Activated CD4-positive, alpha-beta T cell treated with anti-CD3 and anti-CD28 coated beads for 36 hours (primary cell): ENCODE measurements at places on chromosomes 16 and 17. TPM values are rescaled to one million over a fixed set of nuclear protein-coding genes. Genes with fewer than 3 reads are reported as not detected.

The PERCC1 gene
- not detected for total RNA-seq

The CA5A gene
- not detected for total RNA-seq

The ZNF597 gene
- 2.4 TPM for total RNA-seq

The KCNAB3 gene
- 8.3 TPM for total RNA-seq

The SCN4A gene
- total RNA-seq: 0.50 TPM

The PMM2 gene
- 38.3 TPM for total RNA-seq

The HOXB9 gene
- 1.9 TPM for total RNA-seq

DNA sequence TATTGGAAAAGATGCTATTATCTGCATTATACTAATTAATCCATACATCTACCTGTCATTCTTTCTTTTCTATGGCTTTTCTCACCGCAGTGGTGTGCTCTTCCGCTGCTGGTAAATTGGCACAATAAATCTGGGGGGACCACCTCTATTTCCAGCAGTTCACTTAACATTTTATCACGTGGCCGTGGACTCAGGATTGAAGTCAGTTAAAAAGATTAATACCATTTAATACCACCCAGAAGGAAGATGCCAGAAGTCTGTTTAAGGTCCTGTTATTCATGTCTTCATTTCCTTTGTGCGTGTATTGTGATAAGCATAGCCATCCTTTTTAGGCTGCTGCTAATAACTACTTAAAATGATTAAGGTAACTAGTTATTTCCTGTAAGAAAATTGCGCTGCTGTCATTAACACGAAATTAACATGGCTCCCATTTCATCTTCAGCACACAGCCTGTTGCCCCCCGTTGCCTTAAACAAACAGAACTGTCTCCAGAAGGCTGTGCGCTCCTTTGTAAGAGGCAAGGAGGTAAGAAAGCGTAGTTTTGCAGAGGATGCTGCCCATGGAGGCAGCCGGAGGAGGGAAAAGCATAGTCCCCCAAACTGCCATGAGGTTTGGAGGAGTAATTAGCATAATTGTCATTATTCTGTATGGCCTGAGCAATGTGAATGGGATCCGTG is 414.4 kb downstream of the UTP18 start:
- no peaks in the 10 kb centered on the region for H3K4me1 ChIP-seq
- H3K27me3 ChIP-seq: peaks cover 11% of the 10 kb centered on the region
- no peak overlapping the region for H3K27ac ChIP-seq
- H3K36me3 ChIP-seq: no peaks in the 10 kb centered on the region
- no peak for DNase-seq

- no peaks in the 10 kb centered on the region for H3K36me3 ChIP-seq
- no peak overlapping the region for H3K27ac ChIP-seq
- H3K4me1 ChIP-seq: no peaks in the 10 kb centered on the region
- H3K4me3 ChIP-seq: no peak overlapping the region
Observed at GRCh38 chr17:34895383-34895782, 65.9 kb downstream of the CCT6B start.

- no peaks in the 10 kb centered on the region for H3K36me3 ChIP-seq
- no peak overlapping the region for H3K4me3 ChIP-seq
- H3K27me3 ChIP-seq: peaks cover 5% of the 10 kb centered on the region
- DNase-seq: no peak
- no peaks in the 10 kb centered on the region for H3K4me1 ChIP-seq
Observed at GRCh38 chr17:8776881-8777280, 18.5 kb upstream of the SPDYE4 start.

- H3K36me3 ChIP-seq: peaks cover 14% of the 10 kb centered on the region
- no peak overlapping the region for H3K4me3 ChIP-seq
- no peak overlapping the region for H3K27ac ChIP-seq
- no peaks in the 10 kb centered on the region for H3K27me3 ChIP-seq
- DNase-seq: no peak
Observed at GRCh38 chr16:4679156-4679849, 14.1 kb upstream of the NUDT16L1 start.

- no peak for DNase-seq
- no peak overlapping the region for H3K4me3 ChIP-seq
- no peaks in the 10 kb centered on the region for H3K27me3 ChIP-seq
- H3K27ac ChIP-seq: no peak overlapping the region
Observed at GRCh38 chr16:73177729-73178295, 129.9 kb upstream of the ZFHX3 start.

- H3K36me3 ChIP-seq: peaks cover 77% of the 10 kb centered on the region
- H3K4me1 ChIP-seq: peaks cover 3% of the 10 kb centered on the region
- H3K27me3 ChIP-seq: no peaks in the 10 kb centered on the region
- no peak overlapping the region for H3K4me3 ChIP-seq
- no peak for DNase-seq
Observed at GRCh38 chr17:21017861-21018260, 24.9 kb downstream of the USP22 start.

GRCh38 chr17:15078570-15078969 is 186.6 kb downstream of the PMP22 start:
- DNase-seq: no peak
- H3K27me3 ChIP-seq: peaks cover 5% of the 10 kb centered on the region
- H3K4me3 ChIP-seq: no peak overlapping the region
- no peak overlapping the region for H3K27ac ChIP-seq

- H3K4me3 ChIP-seq: peak overlapping the region; percentile 1
- H3K4me1 ChIP-seq: peaks cover 40% of the 10 kb centered on the region
- DNase-seq: peak; percentile 94
- no peaks in the 10 kb centered on the region for H3K36me3 ChIP-seq
Observed at GRCh38 chr16:67311607-67312488, 14.7 kb downstream of the KCTD19 start.

DNA sequence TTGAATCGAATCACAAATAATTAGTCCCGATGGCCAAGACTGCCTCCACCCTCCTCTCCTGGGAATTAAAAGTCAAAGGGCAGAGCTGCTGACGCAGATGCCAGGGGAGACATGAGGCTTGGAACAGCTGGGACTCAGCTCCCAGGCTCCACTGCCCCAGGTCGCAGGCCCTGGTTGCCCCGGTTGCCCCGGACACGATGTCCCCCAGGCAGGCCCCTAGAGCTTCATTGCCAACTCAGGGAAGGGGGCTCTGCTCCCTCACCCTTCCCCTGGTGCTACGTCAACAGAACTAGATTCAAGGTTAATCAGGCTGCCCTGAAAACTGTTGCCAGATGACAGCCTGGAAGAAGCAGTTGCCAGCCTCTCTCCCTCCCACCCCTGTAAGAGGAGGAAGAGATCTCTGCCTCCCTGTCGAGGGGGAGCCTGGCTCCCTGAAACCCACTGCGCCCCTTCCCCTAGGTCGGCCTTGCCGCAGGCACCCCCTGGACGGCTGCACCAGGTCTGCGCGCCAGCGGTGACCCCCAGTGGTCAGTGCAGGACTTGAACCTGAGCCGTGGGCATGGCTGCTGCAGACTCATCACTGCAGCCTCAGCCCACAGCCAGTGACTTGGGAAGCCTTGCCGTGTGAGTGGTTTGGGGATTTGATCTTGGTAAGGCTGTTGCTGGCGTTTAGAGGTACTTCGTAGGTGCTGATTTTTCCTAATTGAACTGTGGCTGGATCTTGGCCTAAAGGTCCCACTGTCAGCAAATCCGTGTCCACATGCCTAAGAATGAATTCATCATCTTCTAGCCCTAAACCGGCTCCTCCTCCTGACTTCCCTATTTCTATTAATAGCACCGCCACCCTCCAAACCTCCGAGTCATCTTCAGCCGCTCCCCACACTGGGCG is 84.1 kb upstream of the TOB1 start:
- peaks cover 16% of the 10 kb centered on the region for H3K4me1 ChIP-seq
- no peaks in the 10 kb centered on the region for H3K27me3 ChIP-seq
- no peak overlapping the region for H3K27ac ChIP-seq
- H3K36me3 ChIP-seq: no peaks in the 10 kb centered on the region

- H3K36me3 ChIP-seq: peaks cover 52% of the 10 kb centered on the region
- peak overlapping the region; percentile 67 for H3K27ac ChIP-seq
- peaks cover 60% of the 10 kb centered on the region for H3K4me1 ChIP-seq
- H3K4me3 ChIP-seq: peak overlapping the region; percentile 94
Observed at GRCh38 chr17:78132084-78132676, 1.6 kb downstream of the TMC8 start.

DNA sequence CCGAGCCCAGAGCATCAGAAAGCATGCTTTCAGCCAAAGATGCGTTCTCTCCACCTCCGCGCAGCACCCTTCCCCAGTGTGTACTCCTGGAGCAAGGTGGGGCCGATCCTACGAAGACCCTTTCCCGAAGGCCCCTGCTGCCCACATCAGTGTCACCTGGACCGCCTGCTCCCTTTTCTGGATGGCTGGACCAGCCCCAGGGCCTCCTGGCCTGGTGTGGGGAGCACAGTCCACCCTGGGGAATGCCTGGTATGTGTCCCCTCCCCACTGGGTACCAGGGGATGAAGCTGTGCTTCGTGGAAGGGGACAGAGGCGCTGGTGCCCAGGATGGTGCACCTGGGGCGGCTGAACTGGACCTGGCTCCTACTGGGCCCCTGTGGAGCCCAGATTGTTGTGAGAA is 173.8 kb downstream of the SEC14L1 start:
- no peak for DNase-seq
- no peaks in the 10 kb centered on the region for H3K27me3 ChIP-seq
- no peaks in the 10 kb centered on the region for H3K36me3 ChIP-seq
- H3K27ac ChIP-seq: no peak overlapping the region
- no peak overlapping the region for H3K4me3 ChIP-seq

GRCh38 chr17:692116-692515 is 22.5 kb downstream of the VPS53 start:
- no peak overlapping the region for H3K27ac ChIP-seq
- H3K4me3 ChIP-seq: no peak overlapping the region
- DNase-seq: no peak
- H3K27me3 ChIP-seq: no peaks in the 10 kb centered on the region
- H3K4me1 ChIP-seq: no peaks in the 10 kb centered on the region

DNA sequence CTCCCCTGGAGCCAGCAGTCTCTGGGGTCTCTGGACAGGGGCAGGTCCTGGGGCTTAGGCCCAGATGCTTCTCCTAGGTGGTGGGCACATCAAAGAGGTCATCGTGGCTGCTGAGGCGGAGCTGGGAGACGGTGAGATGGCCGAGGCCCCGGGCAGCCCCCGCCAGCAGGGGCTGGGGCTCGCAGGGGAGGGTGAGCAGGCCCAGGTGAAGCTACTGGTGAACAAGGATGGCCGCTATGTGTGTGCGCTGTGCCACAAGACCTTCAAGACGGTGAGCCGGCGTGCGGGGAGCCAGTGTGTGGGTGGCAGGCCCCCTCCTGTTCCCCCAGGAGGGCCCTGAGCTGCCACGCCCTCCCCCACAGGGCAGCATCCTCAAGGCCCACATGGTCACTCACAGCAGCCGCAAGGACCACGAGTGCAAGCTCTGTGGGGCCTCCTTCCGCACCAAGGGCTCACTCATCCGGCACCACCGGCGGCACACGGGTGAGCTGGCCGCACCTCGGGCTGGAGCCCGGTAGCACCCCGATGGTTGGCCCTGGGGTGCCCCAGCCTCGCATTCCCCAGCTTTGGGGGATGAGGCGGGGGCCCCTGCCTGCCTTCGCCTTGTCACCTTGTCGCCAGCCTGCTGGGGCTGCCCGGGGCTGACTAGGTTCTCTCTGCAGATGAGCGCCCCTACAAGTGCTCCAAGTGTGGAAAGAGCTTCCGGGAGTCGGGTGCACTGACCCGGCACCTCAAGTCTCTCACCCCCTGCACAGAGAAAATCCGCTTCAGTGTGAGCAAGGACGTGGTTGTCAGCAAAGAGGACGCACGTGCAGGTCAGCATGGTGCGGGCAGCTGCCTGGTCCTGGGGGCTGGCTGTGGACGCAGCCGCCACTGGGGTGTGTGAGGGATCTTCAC is 3.9 kb upstream of the DNASE1L2 start:
- H3K36me3 ChIP-seq: peaks cover 23% of the 10 kb centered on the region
- H3K4me3 ChIP-seq: no peak overlapping the region
- H3K27me3 ChIP-seq: peaks cover 2% of the 10 kb centered on the region
- H3K4me1 ChIP-seq: peaks cover 2% of the 10 kb centered on the region
- no peak for DNase-seq

DNA sequence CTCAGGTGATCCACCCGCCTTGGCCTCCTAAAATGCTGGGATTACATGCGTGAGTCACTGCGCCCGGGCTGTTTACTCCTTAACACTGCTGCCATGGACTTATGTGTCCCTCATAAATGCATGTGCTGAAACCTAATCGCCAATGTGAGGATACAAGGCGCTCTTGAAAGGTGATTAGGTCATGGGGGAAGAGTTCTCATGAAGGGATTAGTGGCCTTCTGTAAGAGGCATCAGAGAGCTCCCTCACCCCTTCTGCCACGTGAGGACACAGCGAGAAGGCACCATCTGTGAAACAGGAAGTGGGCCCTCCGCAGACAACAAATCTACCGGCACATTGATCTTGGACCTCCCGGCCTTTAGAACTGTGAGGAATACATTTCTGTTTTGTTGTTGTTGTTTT is 19.1 kb downstream of the ITPRIPL2 start:
- peaks cover 6% of the 10 kb centered on the region for H3K27me3 ChIP-seq
- no peak for DNase-seq
- no peaks in the 10 kb centered on the region for H3K36me3 ChIP-seq
- no peak overlapping the region for H3K4me3 ChIP-seq

- no peaks in the 10 kb centered on the region for H3K4me1 ChIP-seq
- no peak overlapping the region for H3K4me3 ChIP-seq
- no peaks in the 10 kb centered on the region for H3K27me3 ChIP-seq
- no peak for DNase-seq
- H3K27ac ChIP-seq: no peak overlapping the region
- peaks cover 17% of the 10 kb centered on the region for H3K36me3 ChIP-seq
Observed at GRCh38 chr16:69931631-69932030, 19.5 kb upstream of the CLEC18A start.

GRCh38 chr17:38465391-38466345 is 37.4 kb downstream of the ARHGAP23 start:
- no peak overlapping the region for H3K4me3 ChIP-seq
- no peak overlapping the region for H3K27ac ChIP-seq
- no peak for DNase-seq
- no peaks in the 10 kb centered on the region for H3K27me3 ChIP-seq

GRCh38 chr17:69485251-69485661 is 70.8 kb downstream of the MAP2K6 start:
- no peak overlapping the region for H3K27ac ChIP-seq
- H3K4me1 ChIP-seq: peaks cover 17% of the 10 kb centered on the region
- no peak for DNase-seq

DNA sequence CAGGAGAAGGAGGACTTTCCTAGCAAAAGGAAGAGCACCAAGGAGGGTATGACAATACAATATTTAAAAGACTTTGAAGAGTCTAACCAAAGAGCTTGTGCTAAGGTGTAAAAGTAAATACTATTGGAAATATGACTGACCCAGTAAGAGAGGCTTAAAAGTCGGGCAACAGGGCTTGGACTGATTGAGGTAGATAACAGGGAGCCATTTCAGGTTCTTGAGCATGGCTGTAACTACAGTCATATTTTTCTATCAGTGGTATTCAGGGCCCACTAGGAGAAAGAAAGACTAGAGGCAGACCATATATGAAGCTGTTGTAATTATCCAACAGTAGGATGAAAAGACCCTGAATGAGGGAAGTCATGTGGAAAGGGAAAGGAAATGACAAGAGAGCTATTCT is 62.3 kb downstream of the SMURF2 start:
- peaks cover 43% of the 10 kb centered on the region for H3K4me1 ChIP-seq
- peak overlapping the region; percentile 68 for H3K4me3 ChIP-seq
- peaks cover 8% of the 10 kb centered on the region for H3K36me3 ChIP-seq
- H3K27ac ChIP-seq: peak overlapping the region; percentile 63
- no peak for DNase-seq
- H3K27me3 ChIP-seq: no peaks in the 10 kb centered on the region
